ENCODE measurements at places on chromosomes 12 and 14.

- DNase-seq, result no peak
Observed at GRCh38 chr14:68853749-68854148, 60.9 kb upstream of the ZFP36L1 start.

GRCh38 chr14:86714575-86714974 is 1184.6 kb downstream of the FLRT2 start:
- no peak for DNase-seq

DNA sequence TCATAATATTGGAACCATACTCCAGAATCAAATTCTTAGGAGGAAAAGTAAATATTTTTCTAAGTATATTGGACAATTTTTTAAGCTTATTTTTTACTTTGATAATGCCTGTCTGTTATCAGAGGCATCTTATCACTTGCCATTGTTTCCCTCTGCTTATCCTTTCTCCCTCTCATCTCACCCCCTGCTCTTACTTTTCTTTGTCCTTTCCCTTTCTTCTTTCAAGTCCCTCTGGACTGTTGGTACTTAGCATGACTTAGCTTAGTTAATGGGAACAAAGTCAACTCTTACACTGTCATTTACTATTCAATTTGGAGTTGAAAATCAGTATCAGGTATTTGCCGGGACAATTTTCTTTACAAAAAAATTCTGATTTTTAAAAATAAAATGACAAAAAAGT is 45.2 kb downstream of the ABCD2 start:
- no peak for DNase-seq

GRCh38 chr12:68450947-68451260 is 118.7 kb upstream of the MDM1 start:
- no peak for DNase-seq

DNA sequence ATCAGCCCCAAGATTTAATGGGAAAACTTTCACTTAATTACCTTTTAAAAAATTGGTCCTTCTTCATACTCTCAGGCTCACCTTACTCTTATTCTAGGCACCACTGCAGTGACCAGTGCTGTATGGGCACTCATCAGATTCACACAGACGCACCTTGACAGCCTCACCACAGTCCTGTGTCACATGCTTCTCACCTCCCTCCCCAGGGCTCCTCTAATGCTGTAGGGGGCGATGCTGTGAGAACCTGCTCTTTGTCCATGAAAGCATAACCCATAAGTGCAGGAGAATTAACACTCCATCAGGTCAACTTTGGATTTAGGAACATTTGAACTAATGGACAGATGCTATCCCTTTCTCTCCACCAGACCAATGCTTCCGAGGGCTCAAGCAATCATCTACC is 13.9 kb upstream of the PPP4R3A start:
- DNase-seq, result no peak

- DNase-seq, result no peak
Observed at GRCh38 chr12:58341791-58342190, 400.4 kb downstream of the ATP23 start.

- DNase-seq, result no peak
Observed at GRCh38 chr14:21039585-21040369, 2.4 kb upstream of the RNASE7 start.

DNA sequence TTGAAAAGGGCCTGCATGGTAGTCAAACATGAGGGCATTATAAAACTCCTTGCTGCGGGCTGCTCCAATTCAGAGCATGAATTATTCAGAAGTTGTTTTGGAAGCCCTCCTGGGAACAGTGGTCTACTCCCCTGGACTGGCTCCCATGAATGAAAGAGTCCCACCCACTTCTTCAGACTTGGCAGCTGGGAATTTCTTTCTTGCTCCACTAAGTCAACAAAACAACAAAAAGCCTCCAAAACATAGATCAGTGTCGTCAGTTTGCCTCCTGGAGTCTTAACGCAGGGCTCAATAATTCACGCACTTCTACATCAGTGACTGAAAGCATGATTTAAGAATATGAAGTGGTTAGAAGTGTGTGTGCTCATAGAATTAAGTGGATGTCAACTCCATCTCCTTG is 37.9 kb downstream of the AKAP6 start:
- DNase-seq, result no peak

GRCh38 chr14:101018561-101019290 is 115.2 kb upstream of the RTL1 start:
- no peak for DNase-seq

- DNase-seq, result no peak
Observed at GRCh38 chr14:44379292-44379977, 127.6 kb downstream of the FSCB start.

GRCh38 chr14:71452987-71453386 is 479.2 kb upstream of the RGS6 start:
- DNase-seq, result no peak

GRCh38 chr12:51070004-51070403 is 13.4 kb downstream of the CSRNP2 start:
- DNase-seq, result no peak

DNA sequence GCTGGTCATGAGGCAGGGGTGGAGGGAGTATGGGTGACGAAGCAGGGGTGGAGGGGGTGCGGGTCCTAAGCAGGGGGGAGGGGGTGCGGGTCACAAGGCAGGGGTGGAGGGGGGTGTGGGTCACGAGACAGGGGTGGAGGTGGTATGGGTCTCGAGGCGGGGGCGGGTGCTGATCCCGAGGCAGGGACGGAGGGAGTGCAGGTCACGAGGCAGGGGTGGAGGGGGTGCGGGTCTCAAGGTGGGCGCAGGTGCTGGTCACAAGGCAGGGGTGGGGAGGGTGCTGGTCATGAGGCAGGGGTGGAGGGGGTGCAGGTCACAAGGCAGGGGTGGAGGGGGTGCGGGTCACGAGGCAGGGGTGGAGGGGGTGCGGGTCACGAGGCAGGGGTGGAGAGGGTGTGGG is 56.5 kb downstream of the ITPK1 start:
- no peak for DNase-seq

GRCh38 chr12:124217508-124218242 is 77.2 kb upstream of the RFLNA start:
- no peak for DNase-seq

DNA sequence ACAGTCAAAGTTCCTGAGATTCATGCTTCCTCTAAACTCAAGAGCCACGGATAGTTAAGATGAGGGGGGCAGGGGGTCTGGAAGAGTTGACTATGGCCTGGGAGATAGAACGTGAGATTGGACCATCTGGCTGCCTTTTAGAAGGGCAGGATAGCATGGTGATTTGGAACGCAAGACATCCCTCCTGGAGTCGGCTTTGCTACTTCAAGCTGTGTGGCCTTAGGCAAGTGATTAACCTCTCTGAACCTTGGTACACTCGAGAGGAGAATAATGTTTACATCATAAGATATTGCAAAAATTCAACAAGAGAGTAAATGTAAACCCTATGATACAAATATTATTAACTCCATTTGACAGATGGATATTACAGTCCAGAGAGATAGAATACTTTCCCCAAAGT is 49.7 kb downstream of the RPH3A start:
- DNase-seq, result no peak

DNA sequence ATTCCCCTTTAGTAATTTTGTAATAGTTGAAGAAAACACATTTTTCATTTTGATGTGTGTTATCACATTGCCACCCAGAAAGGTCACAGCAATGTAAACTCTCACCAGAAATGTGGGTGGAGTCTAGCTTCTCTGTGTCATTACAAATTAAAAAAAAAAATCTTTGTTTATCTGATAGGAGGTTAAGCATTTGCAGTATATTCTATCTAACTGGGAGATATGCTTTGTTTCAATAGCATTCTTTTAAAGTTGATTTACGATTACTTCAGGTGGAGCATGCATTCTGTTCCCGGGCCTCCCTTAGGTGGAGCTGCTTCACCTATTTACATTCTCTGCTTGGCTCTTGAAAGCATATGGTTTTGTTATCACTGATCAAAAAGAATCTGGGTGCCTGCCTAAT is 7.8 kb downstream of the ADIPOR2 start:
- no peak for DNase-seq

- DNase-seq, result no peak
Observed at GRCh38 chr12:106000382-106001104, 138.2 kb downstream of the NUAK1 start.

DNA sequence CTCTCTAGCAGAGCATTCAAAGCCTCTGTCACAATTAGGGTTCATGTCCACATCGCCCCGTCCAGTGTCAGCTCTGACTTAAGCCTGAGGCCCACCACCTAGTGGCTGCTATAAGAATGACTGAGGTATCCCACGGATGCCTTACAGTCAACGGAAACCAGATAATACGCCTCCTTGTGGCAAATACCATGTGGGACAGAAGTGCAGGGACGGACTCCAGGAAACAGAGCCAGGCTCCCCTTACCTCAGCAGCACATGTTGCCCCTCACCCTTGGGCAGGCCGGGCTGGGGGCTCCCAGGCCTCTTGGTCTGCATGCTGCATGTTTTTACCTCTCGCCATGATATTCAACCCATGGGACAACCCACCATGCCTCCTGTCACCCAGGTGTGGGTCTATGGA is 86.3 kb downstream of the VWF start:
- no peak for DNase-seq

GRCh38 chr14:92544051-92544720 is 30.6 kb downstream of the RIN3 start:
- no peak for DNase-seq
